ENCODE measurements at places on chromosomes 12 and 14. TPM values are rescaled to one million over a fixed set of nuclear protein-coding genes. Genes with fewer than 3 reads are reported as not detected.

DNA sequence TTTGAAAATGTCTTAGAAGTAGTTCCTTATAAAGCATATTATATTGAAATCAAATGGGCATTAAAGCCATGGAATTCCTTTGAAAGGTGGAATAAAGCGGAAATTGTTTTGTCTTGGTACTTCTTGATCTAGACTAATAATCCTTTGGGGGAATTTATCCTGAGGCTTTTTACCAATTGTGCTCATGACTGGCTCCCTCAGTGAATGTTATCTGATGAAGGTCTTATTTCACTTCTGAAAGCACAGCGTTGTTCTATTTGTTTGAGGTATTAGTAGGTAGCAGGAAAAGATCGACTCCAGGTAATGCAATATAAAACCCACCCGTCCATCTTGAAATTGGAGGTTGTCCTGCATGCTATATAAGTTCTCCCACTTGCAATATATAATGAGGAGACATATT is 64.8 kb downstream of the PPFIBP1 start:
- DNase-seq, result no peak

GRCh38 chr12:119153477-119154434 is 25.0 kb upstream of the HSPB8 start:
- no peak for DNase-seq

- DNase-seq, result no peak
These were observed 90.5 kb upstream of the STXBP6 start for GRCh38 chr14:25140411-25140810.

GRCh38 chr12:49364989-49365388 is 2.3 kb upstream of the SPATS2 start:
- no peak for DNase-seq

PTPN21 gene
- polyA plus RNA-seq, result not detected

DNA sequence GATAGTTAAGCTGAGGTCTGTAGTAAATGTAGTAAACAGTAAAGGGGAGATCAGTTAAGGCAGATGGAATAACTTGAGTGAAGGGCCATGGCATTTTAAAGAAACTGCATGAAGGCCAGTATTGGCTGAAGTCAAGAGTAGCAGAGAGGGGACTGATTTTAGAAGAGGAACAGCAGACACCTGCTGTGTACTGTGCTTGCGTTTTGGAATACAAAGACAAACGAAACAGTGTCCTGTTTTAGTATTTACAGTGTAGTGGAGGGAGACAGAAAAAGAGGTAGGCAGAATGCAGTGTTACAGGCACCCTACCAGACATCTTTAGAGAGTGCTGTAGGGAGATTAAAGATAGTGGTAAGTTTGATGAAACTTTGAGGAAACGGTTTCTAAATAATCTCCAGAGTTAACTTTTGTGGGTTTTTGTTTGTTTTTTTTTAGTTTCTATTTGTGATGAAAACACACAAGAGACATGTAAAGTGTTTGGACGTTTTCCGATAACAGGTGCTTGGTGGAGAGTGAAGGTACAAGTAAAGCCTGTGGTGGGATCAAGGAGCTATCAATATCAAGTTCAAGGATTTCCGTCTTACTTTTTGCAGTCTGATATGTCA is 2.1 kb downstream of the HELB start:
- peak; percentile 29 for DNase-seq

DNA sequence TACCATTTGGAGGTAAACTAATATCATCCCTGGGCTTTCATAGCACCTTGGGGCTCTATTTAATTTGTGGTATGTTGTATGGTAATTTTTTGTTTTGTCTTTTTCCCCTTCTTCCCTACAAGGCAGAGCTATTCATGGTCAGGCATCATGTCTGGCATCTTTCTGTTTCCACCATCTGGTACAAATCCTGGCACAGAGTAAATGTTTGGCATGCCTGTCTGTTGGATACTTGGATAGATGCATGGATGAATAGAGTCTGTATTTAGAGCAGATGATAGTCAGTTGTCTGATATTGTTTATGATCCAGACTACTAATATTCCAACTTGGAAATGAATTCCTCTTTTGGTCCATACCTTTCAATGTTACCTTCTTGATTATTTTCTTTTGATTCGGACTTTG is 139.8 kb downstream of the NEDD1 start:
- no peak for DNase-seq

KTN1 gene
- 21.1 TPM for polyA plus RNA-seq

DNA sequence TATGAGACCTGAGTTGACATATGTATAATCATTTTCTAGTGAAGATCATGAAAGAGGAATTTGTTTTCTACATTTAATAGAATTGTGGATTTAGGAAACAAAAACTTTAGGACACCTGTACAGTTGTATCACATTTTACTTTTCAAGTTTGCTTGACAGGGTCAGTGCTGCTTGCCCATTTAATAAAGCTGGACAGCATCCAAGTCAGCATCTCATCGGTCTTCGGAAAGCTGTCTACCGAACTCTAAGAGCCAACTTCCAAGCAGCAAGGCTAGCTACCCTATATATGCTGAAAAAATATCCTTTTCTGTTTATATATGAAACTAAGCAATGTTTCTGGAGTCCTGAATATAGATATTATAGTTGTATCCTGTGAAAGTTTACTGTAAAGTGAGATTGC is 52.3 kb downstream of the VEZT start:
- no peak for DNase-seq

- no peak for DNase-seq
These were observed 5.1 kb upstream of the SIX1 start for GRCh38 chr14:60654334-60654821.

COX8C gene
- polyA plus RNA-seq, result not detected

DNA sequence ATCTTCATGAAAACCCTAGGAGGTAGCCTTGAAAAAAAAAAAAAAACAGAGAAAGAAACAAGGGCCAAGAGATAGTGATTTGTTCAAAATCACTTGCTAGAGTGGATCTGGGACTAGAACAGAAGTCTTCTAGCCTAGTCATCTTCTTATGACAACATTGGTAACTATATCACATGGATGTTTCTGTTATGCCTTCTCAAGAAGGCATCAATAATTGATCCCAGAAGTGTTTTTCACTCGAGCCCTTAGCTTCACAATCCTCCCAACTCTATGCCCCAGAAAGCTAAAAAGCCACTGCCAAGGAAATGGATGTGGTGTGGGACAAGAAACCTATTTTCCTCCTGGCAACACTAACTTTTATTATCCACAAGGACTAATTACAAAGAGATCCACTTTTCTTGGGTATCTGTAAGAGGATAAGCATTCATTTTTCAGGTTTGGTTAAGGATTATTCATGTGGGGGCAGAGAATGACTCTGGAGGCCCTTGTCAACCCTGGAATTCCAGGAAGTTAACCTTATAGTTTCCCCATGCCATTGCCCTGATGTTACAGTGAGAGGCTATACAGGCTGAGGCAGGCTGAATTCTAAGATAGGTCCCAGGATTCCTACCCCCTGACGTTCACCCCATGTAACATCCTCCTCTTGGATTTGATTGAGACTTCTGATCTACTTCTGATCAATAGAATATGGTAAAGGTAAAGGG is 67.7 kb upstream of the CPM start:
- DNase-seq, result no peak

RASSF8 gene
- not detected for polyA plus RNA-seq

LALBA gene
- polyA plus RNA-seq, result not detected

DNA sequence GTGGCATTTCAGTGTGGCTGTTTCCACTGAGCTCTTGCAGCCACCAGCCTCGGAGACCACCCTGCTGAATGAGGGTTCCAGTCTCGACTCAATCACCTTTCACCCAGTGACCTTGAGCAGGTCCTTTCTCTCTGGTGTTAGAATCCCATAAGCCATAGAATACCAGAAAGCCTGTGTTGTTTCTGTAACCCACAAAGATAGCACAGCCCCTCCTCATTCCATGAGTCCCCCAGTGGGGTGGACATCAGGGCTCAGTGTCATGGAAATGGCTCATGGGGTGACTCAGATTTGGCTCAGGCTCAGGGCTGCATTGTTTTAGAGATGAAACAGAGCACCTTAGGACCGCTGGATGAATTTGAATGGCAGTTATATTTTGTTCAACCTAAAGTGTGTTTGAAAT is 171.5 kb downstream of the PTPN11 start:
- DNase-seq, result no peak

GRCh38 chr14:92890830-92891588 is 31.9 kb upstream of the CHGA start:
- DNase-seq, result no peak

AKAP5 gene
- 0.08 TPM for polyA plus RNA-seq

GRCh38 chr14:25381498-25381897 is 331.6 kb upstream of the STXBP6 start:
- DNase-seq, result no peak

GRCh38 chr12:68497107-68497506 is 113.6 kb upstream of the RAP1B start:
- peak; percentile 25 for DNase-seq

TAMALIN gene
- 1.1 TPM for polyA plus RNA-seq

DNA sequence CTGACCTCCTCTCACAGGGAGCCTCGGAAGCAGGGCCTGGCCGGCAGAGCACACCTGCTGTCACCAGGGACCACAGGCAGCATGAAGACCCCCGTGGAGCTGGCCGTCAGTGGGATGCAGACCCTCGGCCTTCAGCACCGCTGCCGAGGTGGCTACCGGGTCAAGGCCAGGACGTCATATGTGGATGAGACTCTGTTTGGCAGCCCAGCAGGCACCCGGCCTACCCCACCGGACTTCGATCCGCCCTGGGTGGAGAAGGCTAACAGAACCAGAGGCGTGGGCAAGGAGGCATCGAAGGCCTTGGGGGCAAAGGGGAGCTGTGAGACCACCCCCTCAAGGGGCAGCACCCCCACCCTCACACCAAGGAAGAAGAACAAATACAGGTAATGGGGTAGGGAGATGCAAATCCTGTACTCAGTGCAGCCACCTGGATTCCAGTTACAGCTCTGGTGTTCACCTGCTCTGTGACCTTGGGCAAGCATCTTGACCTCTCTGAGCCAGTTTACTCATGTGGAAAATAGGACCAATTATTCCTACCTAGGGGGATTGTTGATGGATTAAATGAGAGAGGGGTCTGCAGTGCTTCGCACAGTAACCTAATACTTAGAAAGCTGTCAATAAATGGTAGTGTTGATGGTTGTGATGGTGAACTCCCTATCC is 1.3 kb downstream of the RITA1 start:
- DNase-seq, result no peak

KLHDC2 gene
- 119 TPM for polyA plus RNA-seq

DNA sequence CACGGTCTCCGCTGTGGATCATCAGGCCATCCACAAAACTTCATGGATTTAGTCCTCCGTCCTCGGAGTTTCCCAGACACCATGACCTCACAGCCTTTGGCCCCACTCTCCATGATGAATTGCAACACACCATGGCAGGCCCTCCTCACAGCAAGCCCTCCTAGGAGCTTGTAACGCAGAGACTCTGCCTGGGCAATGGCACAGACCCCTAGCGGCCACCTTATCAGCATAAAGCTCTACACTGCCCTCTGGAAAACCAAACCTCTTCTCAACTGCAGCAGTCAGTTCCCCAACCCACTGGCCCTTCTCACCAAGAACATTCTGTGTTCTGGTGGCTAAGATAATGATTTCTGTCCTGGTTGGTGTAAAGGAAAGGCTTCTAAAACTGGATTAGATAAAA is 238.4 kb upstream of the USP15 start:
- no peak for DNase-seq

DNA sequence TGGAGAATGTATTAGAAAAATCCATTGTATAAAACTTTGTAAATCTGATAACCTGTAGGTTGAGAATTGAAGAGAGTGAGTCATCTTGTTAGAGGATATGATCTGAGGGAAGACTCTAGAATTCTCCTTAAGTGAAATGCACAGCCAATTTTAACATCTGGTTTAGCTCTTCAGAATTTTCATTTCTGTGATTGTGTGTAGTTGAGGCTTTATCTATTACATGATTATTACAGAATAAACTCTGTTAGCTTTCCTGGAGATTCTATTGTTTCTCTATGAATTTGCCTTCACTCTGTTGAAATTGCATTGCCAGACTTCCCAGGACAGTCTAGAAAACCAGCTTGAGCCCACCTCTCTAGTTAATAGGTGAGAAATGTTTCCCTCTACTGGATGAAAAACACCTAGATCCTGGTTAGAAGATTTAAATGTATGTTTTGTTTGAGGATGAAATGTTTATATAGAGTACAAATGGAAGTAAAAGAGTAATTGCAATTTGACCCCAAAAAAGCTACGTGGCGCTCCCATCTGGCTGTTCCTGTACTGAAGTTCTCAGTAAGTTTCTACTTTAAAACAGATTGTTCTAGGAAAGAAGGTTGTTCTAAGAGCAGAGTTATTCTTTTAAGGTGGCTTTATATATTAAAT is 2.9 kb downstream of the NUDT4 start:
- no peak for DNase-seq

GRCh38 chr12:9636851-9637206 is 29.1 kb upstream of the KLRB1 start:
- DNase-seq, result no peak

DNA sequence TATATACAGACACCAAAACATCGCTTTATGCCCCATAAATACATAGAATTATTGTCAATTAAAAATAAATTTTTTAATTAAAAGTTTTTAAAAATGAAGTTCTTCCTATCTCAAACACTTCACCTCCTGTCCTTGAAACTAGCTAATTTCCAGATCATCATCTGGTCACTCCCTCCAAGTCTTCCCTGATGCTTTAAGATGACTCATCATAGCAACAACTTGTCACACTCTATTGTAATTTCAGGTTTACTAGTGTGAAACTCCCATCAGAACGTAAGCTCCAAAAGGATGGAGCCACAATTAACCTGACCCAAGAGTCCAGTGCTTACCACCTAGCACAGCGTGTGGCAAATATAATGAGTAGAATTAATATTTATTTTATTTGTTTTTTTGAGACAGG is 16.3 kb downstream of the GXYLT1 start:
- DNase-seq, result no peak

DNA sequence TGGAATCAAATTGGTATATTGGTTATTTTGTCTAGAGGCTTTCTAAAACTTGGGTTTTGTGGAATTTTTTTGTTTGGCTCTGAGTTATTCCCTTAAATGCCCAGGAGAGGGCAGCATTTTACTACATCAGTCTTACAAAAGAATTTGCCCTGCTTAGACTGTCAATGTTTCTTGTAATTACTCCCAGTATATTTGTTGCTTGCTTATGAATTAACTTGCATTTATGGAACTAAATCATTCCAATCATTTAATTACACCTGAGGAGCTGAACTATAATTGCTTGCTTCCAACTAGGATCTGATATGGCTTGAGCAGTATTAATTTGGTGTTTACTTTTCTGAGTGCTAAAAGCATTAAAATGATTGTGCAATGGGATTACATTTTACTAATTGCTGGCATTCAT is 48.7 kb downstream of the MIPOL1 start:
- DNase-seq, result peak; percentile 38

DNA sequence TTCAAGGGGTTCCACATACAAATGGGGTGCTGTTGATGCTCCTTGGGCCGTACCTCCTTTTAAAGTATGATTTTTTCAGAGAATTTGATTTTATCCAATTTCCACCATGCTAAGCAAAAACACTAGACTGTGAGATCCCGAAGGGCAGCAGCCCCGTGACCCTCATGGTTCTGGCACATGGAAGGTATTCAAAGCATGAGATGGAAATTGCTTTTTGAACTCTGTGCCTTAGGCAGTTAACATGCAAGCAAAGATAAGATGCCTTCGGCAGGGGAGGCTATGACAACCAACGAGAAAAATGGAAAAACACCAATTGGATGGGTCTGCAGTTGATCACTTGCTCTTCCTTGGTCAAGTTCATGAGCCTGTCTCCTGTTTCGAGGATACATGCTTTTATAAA is 120.8 kb upstream of the DIO3 start:
- no peak for DNase-seq

ANKS1B gene
- 5.1 TPM for polyA plus RNA-seq

LMNTD1 gene
- not detected for polyA plus RNA-seq

MSRB3 gene
- polyA plus RNA-seq, result not detected

CBLN3 gene
- 0.11 TPM for polyA plus RNA-seq

TEX52 gene
- polyA plus RNA-seq, result not detected
